Posterior vena cava (tissue), 2 donors: ENCODE measurements at places on chromosomes 3 and 15. TPM values are rescaled to one million over a fixed set of nuclear protein-coding genes. Genes with fewer than 3 reads are reported as not detected.
A peak's percentile ranks its signal among the peaks of the same experiment; 100 is the strongest.

Gene OXSM
- 6.8 TPM for total RNA-seq

Gene TRIM42
- not detected for total RNA-seq

Gene CCDC54
- not detected for total RNA-seq

Gene IQCF6
- not detected for total RNA-seq

Gene CYP1A1
- not detected for total RNA-seq

Gene HIGD2B
- total RNA-seq, result not detected

Gene CCDC33
- total RNA-seq, result not detected

Gene HOMER2
- total RNA-seq, result 3.0 TPM

Gene ZNF662
- 9.8 TPM for total RNA-seq

DNA sequence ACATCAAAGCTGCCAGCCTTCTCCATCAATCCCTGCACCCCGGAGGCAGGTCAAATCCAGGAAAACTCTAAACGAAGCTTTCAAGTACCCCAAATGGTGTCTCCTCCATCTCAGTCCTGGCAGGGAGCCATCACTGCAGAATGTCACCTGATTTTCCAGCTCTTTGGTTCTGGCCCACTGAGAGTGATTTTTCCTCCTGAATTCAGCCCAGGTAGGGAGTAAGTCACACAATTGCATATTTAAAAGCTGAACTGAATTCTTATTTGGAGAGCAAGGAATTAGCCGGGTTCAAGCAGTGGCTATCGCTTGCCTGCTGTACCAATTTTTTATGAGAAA lies 5.3 kb downstream of the RFTN1 start:
- no peak for DNase-seq

DNA sequence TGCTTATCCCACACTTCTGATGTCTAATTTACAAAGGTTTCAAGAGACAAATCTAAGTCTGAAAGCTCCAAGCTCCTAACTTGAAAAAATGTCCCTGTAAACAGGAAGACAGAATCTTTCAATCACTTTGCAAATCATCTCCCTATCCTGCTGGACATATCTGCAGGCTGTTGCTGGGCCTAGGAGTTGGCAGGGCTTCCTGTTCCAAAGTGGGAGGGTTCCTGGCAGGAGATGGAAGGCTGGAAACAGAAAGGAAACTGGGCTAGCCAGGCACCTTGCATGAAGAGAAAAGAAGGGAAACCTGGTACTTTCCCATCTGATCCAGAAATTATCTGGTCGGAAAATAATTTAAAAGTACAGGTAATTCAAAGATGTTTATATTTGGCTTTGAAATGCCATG lies 227.3 kb upstream of the IL12A start:
- no peak for DNase-seq

DNA sequence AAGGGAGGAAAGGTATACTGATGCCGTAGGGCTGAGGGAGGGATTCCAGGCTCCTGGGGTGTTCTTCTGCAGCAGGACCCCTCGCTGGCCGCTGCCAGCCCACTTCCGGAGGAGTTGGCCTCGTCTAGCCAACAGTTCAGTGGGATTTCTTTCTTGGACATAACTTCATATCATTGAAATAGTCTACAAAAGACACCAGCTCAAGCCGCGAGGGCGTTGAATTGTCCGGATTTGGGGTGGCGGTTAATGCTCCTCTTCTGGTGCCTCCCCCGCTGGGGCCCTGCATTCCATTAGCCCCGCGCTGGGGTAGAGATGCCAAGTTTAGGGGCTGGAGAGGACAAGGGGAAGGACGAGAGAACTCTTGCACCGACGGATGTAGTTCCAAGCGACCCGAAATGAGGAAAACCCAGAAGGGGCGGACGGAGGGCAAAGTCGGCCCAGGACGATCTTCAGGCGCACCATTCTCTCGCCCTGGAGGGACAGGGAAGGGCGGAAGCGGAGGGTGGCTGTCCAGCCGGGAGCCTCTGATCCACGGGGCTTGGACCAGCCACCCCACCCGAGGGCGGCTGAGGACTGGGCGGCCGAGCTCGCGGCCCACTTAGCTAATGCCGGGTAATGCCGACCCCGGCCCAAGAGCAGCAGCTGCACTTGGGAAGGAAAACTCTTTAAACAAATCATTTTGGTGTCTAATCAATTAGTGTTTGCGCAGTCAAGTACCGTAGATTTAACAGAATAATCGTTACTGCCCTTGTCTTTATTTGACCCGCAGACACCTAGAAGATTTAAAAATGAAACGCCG lies 4.7 kb upstream of the ONECUT1 start:
- DNase-seq, result no peak

DNA sequence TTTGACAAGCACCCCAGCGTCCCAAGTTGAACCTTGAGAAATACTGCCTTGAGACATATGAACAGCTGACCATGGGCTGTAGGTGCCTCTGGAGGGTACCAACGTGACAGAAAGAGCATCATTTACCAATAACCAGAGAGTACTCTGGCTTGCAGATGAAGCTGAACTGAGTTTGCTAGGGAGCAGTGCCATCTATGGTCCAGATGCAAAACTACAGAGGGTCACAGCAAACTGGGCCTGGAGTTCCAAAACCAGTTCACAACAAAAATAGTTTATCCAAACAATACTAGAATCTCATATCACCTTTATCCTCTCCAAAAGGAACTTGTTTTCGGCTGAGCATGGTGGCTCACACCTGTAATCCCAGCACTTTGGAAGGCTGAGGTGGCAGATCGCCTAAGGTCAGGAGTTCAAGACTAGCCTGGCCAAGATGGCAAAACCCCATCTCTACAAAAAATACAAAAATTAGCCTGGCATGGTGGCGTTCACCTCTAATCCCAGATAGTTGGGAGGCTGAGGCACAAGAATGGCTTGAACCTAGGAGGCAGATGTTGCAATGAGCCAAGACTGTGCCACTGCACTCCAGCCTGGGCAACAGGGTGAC lies 69.3 kb downstream of the CHAC1 start:
- no peak for DNase-seq

DNA sequence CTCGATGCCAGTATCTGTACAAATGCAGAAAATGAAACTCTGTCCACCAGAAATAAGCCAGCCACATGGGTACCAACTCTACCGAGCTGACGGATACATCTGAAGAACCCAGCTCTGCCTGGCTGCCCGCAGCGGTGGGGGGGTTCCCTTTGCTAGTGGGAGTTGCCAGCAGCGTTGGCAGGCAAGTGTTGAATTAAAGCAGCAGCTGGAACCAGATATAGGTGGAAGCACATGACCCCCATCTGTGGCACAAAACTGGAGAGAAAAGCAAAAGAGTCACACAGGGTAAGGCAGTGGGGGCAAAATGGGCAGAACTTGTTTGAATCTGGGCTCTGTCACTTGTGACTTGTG lies 17.9 kb downstream of the CRYGS start:
- DNase-seq, result no peak

GRCh38 chr3:127783642-127784160 lies 38.6 kb downstream of the MGLL start:
- no peak for DNase-seq

DNA sequence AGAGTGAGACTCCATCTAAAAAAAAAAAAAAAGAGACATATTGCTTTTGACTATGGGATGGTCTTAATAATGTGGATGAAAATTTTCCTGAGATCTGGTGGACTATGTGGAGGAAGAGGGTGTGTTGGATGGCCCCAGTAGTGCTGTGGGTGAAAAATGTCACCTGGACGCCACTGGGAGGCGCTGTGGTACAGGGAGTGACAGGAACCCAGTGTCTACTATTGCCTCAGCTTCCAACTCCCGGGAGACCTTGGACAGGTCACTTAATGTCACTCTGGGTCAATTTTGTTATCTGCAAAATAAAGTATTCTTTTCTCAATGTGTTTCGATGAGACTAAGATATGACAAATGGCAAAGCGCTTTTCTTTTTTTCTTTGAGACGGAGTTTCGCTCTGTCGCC lies 27.7 kb upstream of the DCP1A start:
- peak; percentile 83 for DNase-seq

- no peak for DNase-seq
These were observed 70.7 kb downstream of the SOX2 start for GRCh38 chr3:181782306-181782954.

- no peak for DNase-seq
These were observed 176.3 kb downstream of the ERC2 start for GRCh38 chr3:56291953-56292352.

DNA sequence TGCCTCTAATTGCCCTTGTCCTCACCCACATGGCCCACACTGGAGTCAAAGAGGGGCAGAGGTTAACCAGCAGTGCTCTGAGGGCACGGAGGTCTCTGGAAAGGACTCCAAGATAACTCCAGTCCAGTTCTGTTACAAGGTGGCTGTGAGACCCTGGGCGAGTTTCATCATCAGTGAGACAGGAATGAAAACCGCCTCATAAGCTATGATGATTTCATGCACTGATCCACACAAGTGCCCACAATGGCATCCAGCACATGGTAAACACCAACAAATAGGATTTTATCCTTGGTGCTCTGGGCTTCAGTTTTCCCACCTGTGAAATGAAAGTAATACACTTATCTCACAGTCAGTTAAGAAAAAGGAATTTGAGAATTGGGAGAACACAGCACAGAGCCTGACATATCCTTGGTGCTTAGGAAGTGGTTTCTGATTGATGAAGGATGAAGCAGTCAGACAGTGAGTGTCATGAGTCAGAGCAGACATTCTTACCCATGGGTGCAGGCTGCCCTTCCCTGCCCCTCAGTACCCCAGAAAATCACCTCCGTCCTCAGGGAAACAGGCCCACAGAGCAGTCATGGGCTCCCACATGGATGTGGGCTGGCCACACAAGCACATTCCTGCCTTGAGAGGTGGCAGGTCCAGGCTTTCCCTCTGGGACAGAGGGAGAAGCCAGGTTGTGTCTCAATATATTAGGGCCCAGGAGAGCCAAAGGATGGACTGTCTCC lies 48.4 kb downstream of the DAPK2 start:
- no peak for DNase-seq

DNA sequence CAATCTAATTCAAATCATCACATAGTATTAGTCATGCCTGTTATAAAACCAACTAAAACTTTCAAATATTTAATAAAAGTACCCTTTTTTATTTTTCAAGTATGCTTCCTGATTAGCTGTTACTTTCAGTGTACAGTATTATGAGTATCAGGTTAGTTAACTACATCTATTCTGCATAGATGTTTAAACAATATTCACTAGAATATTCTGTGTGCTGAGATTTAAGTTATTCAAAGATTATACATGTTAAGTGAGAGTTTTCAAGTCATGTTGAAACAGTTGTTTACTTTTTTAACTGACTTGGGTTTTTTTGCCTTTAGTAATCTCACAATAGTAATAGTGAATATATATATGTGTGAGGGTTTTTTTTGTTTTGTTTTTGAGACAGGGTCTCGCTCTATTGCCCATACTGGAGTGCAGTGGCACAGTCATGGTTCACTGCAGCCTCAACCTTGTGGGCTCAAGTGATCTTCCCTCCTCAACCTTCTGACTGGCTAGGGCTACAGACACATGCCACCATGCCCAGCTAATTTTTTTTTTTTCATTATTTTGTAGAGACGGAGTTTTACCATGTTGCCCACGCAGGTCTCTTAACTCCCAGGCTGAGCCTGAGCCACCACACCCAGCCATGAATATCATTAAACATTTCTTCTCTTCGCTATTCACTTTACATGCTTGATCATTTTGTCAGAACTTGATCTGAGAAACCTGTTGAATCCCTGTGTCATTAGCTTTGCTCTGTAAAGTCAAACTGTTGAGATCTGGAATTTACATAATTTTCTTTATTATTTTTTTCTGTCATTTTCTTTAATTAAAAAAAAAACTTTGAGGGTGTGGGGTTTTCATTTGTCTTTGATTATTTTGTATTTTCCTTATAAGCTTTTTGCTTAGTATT lies 286.2 kb upstream of the UBE2E1 start:
- DNase-seq, result no peak

- no peak for DNase-seq
These were observed 100.8 kb downstream of the RAB11A start for GRCh38 chr15:65969865-65970816.

DNA sequence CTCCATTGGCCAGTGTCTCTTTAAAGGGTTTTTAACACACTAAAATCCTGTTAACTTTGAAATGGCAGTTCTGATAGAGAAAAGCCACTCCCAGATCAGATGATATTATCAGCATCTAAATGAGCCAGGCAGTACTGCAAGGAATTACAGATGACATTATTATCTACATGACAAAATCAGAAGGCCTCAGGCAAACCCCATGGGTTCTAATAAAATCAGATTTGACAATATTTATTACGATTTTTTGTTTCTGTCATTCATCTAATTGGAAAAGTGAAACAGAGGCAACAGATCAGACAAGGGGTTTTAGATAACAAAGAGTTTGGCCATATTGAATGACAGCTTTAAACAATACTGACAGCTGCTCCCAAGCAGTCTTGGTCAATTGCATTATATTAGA lies 112.7 kb downstream of the FEZF2 start:
- DNase-seq, result no peak

DNA sequence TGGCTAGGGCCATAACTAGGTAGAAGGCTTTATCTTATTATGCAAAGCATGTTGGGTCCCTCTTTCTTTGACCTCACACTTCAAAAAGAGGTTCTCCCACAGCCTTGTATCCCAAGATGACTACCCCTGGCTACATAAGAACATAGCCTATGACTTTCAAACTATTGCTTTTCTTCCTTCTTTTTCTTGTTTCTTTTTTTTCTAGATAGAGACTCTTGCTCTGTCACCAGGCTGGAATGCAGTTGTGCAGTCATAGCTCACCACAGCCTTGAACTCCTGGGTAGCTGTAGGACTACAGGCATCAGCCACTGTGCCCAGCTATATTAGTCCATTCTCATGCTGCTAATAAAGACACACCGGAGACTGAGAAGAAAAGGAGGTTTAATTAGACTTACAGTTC lies 47.2 kb downstream of the DIPK2A start:
- DNase-seq, result no peak

DNA sequence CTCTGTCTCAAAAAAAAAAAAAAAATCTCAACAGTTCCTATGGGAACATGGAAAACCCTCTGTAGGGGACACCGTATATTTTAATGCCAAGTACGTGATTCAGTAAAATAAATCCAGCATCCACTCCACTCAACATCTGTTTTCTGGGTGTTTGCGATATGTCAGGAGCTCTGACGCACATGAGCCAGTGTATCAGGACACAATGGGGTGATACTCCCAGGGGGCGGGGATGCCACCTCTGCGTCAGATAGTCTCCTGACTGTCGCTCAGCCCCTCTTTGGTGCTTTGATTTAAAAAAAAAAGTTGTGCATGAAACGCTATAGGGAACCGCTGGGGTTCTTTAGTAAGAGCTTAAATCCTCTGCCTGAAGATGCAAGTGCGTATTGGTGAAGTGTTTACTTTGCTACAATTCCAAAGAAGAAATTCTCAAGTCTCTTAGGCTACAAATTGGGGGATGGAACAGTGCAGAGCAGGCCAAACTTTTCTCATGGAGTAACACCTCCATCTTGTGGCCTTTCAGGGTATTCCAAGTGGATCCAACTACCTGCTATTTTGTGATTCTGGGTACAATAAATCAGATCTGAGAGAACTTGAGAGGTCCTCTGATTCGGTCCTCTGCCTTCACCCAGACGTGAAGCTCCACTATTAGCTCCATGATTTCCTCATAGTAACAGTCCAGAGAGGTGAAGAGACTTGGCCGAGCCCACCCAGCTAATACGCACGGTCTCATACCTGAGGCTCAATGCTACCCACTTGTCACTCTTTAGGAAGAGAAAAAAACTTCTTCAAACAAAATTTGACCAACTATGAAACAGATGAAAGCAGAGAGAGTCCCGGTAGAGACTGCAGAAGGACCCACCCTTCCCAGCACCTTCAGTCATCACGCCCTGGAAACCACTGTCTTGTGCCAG lies 9.3 kb upstream of the NR2E3 start:
- DNase-seq, result no peak
